ENCODE measurements at places on chromosomes 5 and 9.

GRCh38 chr5:7348168-7348854 lies 47.6 kb upstream of the ADCY2 start:
- no peak for DNase-seq

DNA sequence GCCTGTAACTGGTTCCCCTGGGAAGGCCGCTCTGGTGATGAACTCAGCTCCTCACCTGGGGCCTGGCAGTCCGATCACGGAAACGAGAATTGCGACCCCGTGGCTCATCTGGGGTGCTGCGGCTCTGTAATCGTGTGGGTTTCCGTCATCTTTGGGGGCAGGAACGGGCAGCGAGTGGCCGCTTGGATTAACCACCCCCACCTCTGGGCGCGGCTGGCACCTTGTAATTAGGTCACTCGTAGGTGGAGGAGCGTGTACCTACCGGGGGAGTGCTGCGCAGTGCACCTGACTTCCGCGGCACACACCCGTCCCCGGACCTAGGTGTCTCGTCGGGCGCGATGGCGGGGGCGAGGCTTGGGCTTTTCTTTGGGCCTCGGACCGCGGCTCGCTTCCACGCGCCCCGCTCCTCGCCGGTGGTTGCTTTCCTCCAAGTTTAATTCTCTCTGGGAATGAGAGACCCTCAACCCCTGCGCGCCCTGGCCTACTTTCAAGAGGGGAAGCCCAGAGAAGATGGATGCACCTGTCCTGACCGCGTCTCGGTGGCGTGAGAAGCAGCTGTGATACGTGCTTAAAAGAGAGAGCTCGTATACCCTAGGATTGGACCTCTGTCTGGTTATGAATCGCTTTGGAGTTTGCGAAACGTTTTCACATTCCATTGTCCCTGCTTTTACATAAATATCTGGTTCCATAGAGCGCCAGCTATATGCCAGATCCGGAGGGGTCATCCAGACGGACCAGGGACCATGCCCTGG lies 744 bp upstream of the PPP2CA start:
- DNase-seq, result peak; percentile 61

DNA sequence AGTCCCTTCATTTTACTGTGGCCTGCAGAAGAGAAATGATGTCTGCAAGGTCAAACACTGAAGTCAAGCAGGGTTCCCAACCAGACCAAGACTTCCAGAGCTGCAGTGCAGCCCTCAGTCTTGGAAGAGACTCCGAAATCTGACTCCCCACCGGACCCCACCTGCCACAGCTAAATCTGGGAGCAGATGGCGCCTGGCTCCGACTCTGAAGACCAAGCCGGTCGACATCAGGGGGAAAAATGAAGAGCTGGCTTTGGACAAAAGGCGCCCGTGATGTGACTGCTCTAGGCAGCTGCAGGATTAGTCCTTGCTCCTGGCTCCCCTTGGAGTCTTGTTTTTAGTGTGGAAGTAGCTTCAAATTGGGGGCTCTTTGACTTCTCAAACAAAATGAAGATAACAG lies 72.4 kb upstream of the ZNF622 start:
- DNase-seq, result no peak

DNA sequence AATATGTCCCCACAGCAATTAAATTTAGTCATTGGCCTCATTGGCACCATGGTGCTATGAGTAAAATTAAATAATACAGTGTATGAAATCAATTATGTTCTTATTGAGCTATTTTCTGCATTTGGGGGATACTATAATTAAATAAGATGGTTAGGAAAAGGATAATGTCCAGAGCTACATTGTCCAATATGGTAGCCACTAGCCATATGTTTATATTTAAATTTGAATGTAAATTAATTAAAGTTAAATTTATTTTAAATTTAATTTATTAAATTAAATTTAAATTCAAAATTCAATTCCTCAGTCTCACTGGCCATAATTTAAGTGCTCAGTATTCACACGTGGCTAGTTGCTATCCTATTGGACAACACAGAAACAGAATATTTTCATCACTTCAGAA lies 115.7 kb downstream of the SPATA31D1 start:
- DNase-seq, result no peak

DNA sequence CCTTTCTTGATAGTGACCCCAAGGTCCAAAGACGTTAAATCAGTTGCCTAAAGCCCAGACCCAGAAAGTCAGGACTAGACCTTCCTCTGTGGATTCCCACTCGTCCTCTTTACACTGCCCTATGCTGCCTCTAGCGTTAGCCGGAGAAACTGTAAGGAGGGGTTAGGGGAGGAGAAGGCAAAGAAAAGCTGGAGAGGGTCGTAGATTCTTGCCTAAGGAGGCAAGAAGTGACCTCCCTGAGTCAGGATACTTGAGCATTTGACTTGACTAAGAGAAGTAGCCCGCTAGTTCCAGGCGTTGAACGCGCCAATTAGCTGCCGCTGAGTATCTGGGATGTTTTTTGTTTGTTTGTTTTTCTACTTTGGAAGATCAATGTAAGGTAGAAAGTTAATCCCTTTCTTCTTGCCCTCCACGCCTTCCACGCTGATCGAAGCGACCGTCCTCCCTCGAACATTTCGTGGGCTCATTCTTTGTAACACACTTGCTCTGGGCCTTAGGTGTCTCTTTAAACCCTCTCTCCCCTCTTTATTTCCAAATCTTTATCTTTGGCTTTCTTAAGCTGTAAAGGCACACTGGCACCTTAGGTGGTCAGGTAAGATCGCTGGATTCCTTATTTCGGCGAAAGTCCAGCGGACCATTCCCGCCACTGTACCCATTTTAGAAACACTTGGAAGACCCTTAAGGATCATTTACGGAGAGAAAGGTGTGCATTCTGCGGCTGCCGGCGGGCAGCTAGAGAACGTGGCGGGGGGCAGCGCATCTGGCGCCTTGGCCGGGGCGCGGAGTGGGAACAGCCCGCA lies 5.1 kb upstream of the RGMB start:
- no peak for DNase-seq

GRCh38 chr9:20524776-20525175 lies 97.5 kb downstream of the MLLT3 start:
- no peak for DNase-seq

- DNase-seq, result no peak
Observed at GRCh38 chr5:28714907-28715698, 1676.7 kb upstream of the CDH9 start.

DNA sequence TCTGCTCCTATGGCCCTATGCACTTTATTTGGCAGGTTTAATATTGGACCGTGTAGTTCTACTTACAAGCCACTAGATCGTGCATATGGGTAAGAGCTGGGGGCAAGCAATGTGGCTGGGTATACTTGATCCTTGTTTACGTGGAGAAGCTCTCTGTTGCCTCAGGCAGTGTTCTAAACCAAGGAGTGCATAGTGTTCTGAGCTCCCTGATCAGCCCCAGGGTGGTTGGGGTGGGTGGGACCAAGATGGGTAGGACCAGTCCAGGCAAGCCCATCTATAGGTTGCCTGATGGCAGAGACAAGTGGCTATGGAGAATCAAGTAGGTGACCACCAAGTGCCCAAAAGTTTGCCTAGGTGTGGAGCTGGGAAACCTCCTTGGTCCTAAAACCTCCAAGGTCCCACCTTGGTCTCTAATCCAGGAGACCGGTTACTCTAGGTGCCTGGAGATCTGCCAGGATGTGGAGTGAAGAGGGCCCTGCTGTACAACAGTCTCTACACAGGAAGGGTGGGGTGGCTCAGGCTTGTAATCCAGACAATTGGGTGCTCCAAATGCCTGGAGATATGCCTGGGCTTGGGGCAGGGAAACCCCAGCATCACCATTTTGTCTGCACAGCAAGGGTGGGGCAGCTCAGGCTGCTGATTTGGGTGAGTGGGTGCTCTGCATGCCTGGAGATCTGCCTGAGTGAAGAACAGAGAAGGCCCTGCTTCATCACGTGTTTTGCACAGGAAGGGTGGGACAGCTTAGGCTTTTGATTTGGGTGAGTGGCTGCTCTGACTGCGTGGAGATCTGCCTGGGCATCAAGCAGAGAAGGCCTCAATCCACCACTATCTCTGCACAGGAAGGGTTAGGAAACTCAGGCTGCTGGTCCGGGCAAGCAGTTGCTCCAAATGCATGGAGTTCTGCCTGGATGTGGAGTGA lies 659.8 kb downstream of the TLE4 start:
- no peak for DNase-seq

DNA sequence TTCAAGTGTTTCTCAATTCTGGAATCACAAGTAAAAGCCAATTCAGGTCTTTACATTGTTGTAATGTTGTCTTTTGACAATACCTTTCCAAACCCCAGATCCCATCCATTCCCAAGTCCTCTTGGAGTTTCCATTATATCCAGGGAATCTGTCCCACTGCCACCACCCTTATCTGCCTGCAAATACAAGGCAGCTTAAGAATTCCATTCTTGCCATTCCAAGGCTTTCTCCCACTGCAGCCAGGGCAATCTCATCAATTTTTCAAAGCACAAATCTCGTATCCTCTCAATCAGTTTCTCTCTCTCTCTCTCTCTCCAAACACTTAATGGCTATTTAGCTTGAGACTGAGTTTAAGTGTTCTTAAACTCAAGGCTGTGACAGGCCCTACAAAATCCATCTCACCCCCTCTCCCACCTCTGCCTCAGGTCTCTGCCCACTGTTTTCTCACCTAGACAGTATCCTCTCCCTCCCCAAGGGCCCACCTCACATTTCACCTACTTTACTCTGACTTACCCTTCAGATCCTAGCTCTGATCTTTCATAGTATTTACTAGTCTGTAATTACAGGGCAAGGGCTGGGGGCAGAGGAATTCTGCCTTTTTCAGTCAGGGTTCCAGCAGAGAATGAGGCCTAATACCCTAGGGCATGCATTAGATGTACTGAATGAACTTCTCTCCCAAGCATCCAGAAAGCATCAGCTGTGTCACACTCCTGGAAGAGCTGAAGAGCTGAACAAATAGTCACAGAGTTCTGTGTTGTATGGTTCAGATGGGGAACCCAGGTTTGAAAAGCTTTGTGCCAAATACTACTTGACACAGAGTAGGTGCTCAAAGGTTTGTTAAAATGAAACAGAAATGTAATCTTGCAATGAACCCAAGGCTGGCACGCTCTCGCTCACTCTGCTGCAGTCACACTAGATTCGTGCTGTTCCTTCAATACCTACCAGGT lies 46.0 kb downstream of the RAPGEF1 start:
- DNase-seq, result no peak

GRCh38 chr9:128153060-128153946 lies 4.0 kb downstream of the LCN2 start:
- DNase-seq, result no peak

GRCh38 chr9:116639251-116639741 lies 47.8 kb upstream of the TRIM32 start:
- DNase-seq, result no peak

DNA sequence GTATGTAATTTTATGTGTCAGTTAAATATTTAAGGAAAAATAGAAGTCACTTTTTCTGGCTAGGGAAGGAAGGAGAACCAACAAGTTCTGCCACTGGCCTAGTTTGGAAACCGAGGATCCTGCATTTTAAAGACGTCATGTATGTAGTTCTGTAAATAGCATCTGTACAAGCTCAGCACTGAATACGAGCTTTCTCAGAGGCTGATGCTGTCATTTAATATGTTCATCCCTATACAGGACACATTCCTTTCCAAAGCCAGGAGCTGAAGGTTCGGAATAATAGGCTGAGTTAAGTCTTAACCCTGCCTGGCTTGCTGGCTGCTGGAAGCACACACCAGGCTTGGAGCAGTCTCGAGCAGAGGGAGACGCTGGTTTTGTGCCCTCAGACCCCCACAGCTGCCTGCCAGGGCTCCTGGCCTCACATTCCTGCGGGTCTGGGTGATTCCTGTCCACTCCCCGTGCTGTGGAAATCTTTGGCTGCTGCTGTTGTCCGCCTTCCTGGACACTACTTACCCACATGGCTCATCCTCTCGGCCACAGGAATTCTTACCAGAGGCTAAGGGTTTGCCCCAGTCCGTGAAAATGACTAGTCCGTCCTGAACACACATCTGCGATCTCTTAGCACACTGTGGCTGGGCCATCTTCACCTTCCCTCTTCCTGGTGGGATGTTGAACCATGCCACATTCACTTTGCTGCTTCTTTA lies 36.6 kb downstream of the SLC46A2 start:
- no peak for DNase-seq

DNA sequence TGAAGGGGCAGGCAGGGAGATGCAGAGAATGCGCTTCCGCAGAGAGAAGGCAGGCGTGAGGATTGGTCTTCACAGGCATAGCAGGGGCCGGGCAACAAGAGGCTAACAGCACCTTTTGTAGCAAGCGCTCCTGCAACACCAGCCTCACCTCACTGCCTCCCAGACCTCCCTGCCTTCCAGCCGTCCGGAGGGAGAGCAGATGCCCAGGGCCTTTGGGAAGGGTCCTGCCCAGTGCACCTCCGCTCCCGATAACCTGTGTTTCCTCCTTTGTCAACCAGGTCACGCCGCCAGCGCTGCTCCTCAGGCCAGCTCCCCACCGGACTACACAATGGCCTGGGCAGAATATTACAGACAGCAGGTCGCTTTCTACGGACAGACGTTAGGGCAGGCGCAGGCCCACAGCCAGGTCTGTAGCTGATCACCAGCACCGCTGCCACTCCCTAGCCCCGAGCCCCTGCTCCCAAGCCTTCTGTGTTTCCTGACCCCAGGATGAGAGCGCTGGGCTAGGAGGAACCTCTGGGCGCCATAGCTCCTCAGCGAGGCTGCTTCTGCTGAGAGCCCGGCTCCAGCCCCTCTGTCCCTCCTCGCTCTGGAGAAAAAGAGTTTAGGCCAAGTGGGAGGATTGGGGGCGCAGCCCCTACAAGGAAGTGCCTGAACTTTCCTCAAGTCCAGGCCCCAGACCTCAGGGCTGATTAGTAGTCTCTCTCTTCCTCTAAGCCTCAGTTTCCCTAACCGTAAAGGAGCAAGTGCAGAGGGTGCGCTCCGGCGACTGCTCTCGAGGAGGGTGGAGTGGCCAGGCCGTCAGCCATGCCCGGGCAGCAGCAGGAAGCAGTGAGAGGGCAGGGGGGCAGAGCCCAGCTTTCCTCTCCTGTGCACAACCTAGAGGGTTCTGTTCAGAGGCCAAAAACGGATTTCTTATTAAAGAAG lies 28.4 kb upstream of the PRDM12 start:
- no peak for DNase-seq

DNA sequence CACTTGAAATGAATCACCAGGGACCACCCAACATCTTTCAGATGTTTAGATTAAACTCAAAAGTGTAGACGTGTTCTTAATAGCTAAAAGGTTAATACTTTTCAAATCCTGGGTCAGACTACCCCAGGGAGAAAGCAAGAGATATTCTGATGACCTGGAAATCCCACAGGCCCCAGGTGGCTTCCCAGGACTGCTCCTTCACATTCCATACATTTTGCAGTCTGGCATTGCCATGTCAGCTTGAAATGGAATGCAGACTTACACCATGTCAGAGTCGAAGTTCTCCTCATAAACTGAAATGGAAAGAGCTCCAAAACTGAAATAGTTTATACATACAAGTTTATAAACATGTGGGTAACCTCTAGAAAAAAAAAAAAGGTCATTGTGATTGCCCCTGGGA lies 61.5 kb downstream of the TMEM167A start:
- DNase-seq, result no peak

DNA sequence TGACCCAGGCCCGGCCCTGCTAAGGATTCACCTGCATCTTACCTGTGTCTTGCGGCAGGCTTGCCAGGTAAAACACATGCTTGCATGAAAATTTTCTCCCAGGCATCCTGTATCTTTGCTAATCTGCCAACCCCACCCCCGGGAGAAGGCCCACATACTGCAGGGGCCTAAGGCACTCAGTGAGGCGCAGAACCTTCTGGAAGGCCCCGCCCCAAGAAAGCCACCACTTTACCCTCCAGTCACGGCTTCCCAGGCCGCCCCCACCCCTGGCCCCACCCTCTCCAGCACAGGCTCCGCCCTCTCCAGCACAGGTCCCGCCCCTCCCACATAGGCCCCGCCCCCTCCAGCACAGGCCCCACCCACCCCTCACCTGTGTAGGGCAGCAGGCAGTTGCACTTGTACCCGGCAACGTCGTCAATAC lies 29.8 kb upstream of the SEC16A start:
- no peak for DNase-seq

GRCh38 chr5:13989832-13990231 lies 45.3 kb upstream of the DNAH5 start:
- no peak for DNase-seq
